ENCODE measurements at places on chromosomes 6 and 20. TPM values are rescaled to one million over a fixed set of nuclear protein-coding genes. Genes with fewer than 3 reads are reported as not detected.

- DNase-seq, result no peak
These were observed 38.6 kb upstream of the APCDD1L start for GRCh38 chr20:58553841-58554240.

GRCh38 chr6:89708316-89708715 is 69.8 kb upstream of the LYRM2 start:
- no peak for DNase-seq

GRCh38 chr6:21360336-21360735 is 233.2 kb upstream of the SOX4 start:
- peak; percentile 42 for DNase-seq

DNA sequence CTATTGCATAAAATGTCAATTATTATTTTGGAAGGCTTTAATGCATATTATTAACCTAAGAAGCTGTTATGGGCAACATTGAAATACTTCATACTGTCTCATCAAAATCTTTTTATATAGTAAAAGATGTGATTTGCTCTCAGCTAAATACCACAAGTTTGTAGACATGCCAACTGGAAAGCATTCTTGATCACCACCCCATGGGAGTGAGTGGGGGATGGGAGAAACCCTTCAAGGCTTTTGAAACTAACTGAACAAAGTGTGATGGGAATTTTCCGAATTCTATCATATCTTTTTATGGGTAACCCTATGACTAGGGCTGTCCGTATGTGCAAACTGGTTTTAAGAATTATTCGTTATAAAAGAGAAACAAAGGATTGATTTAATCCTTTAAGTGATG is 377.3 kb upstream of the JAG1 start:
- no peak for DNase-seq

DNA sequence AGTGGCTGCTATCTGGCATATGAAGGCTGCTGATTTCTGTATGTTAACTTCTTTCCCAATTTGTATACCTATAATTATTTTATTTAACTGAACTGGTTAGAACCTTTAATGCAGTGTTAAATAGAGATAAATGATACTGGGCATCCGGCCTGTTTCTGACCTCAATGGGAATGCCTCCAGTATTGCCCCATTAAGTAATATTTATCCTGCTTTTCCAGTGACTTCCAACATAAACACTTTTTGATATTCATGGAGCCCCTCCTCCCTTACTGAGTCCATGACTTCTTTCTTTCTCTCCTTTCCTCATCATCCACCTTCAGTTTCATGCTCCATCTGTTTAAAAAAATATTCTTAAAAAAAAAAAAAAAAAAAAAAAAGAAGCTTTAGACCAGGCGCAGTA is 8.8 kb downstream of the TRIM27 start:
- DNase-seq, result no peak

GRCh38 chr6:164011321-164011720 is 596.8 kb downstream of the QKI start:
- no peak for DNase-seq

DNA sequence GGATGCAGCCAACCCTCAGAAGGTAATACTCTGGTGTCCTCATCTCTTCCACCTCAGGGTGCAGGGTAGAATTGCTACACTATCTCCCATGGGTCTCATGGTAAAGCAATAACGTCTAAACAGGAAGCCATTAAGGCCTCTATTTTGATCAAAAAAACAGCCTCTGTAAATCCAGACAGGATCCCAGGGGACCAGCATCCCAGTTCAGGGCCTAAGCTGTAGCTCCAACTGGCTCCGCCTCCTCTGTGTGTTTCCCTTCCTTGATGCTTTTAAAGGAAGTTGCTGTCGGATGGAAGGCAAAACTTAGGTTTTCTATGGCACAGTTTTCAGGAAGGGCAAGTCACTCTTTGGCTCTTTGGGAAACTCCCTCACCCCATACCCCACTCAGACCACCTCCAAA is 222.0 kb downstream of the MAFB start:
- no peak for DNase-seq

HEY2 gene
- total RNA-seq, result not detected

Measured in mammary epithelial cell (primary cell).